Activated CD8-positive, alpha-beta memory T cell treated with anti-CD3 and anti-CD28 coated beads, Interleukin-2, amount 10 ng/mL, durations not matched to agents 7 days and 5 days (primary cell): ENCODE measurements at places on chromosomes 1 and 21. TPM values are rescaled to one million over a fixed set of nuclear protein-coding genes. Genes with fewer than 3 reads are reported as not detected.

GRCh38 chr1:76291191-76291590 is 216.6 kb downstream of the ST6GALNAC3 start:
- no peaks in the 10 kb centered on the region for H3K27me3 ChIP-seq
- DNase-seq = no peak
- H3K4me3 ChIP-seq = no peak overlapping the region
- H3K27ac ChIP-seq = no peak overlapping the region
- no peaks in the 10 kb centered on the region for H3K36me3 ChIP-seq
- H3K4me1 ChIP-seq = peaks cover 53% of the 10 kb centered on the region

GRCh38 chr1:114344656-114345055 is 166.3 kb downstream of the TRIM33 start:
- H3K27ac ChIP-seq = no peak overlapping the region
- DNase-seq = no peak
- H3K4me1 ChIP-seq = peaks cover 58% of the 10 kb centered on the region
- H3K36me3 ChIP-seq = peaks cover 10% of the 10 kb centered on the region
- H3K27me3 ChIP-seq = no peaks in the 10 kb centered on the region

DNA sequence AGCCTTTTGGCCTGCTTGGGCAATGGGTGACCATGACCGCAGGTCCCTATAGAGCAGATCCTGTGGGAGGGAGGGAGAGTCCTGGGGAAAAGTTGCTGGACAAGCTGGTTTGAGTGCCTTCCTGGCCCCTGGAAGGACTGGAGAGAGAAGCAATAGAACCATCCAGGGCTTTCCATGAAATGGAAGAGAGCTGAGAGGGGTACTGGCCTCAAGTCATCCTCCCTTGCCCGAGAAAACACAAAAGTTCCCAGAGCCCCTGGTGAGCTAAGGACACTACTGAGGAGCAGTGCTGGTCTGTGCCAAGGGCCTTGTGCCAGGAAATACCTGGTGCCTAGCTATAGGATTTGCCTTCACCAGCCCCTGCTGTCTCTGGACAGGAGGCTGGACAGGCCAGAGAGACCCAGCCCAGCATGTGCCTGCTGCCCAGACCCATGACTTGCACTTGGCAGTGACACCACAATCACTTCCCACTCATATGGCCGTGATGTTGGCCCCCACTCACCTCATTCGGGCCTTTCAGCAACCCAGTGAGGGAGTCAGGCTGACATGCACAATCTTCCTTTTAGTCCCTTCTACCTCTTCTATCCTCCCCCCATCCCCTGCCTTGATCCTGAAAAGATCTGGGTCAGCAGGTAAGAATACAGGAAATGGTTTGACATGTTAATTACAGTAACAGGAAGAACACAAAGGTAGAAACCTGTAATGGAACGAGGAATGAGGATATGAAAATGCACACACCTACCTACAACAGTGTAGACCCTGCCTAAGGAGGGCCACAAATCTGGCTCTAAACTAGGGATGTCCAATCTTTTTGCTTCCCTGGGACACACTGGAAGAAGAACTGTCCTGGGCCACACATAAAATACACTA is 7.0 kb downstream of the SH3BP5L start:
- DNase-seq = peak; percentile 34
- H3K27ac ChIP-seq = peak overlapping the region; percentile 13
- peaks cover 28% of the 10 kb centered on the region for H3K36me3 ChIP-seq
- H3K27me3 ChIP-seq = no peaks in the 10 kb centered on the region

DNA sequence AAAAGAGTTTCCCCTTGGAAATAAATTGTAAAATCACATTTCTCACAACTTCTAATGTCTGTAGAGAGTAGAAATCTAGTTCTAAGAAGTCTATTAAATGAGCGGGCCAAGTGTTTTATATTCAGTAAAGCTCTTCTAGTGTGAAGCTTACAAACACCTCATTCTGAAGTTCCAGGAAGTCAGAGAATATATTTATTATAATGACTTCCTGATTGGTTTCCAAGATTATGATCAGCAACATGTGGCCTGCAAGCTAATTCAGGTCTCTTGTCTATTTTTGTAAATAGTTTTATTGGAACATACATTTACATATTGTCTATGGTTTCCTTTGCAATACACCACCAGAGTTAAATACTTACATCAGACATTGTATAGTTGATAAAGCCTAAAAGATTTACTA is 603.9 kb downstream of the AMY1C start:
- H3K27me3 ChIP-seq = no peaks in the 10 kb centered on the region
- H3K27ac ChIP-seq = no peak overlapping the region
- DNase-seq = no peak

- no peak overlapping the region for H3K27ac ChIP-seq
- H3K4me3 ChIP-seq = no peak overlapping the region
- DNase-seq = no peak
Measured at GRCh38 chr21:26708223-26708800, 135.2 kb upstream of the CYYR1 start.

DNA sequence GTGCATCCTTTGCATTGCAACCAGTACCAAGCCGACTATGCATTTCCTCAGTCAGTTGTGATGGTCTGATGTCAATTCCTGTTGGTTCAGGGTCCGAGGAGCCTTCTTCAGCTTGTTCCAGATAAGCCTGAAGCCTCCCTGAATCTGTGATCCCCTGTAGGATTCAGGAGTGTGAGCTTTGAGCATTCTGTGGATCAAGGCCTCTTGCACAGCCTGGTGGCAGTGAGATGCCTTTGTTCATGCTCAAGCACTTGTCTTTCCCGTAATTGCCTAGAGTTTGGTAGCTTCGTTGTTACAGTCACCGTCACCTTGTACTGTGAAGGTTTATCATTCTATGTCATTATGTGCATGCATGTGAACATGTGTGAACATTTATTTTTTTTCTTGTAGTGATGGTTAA is 103.5 kb downstream of the PBX1 start:
- H3K4me3 ChIP-seq = no peak overlapping the region
- no peaks in the 10 kb centered on the region for H3K27me3 ChIP-seq
- no peaks in the 10 kb centered on the region for H3K36me3 ChIP-seq

GRCh38 chr1:107897438-107898345 is 67.3 kb downstream of the VAV3 start:
- no peak overlapping the region for H3K4me3 ChIP-seq
- no peak overlapping the region for H3K27ac ChIP-seq

KPRP gene
- not detected for total RNA-seq

GMEB1 gene
- 33.0 TPM for total RNA-seq

RNF2 gene
- total RNA-seq = 24.9 TPM

SNX7 gene
- total RNA-seq = not detected

TAS1R1 gene
- not detected for total RNA-seq

CYP4A22 gene
- total RNA-seq = not detected

PRXL2B gene
- 22.4 TPM for total RNA-seq

FAM72A gene
- 36.3 TPM for total RNA-seq
